ENCODE measurements at places on chromosomes 7 and 10.

GRCh38 chr7:118029826-118030422 lies 154.0 kb upstream of the LSM8 start:
- no peak for DNase-seq

DNA sequence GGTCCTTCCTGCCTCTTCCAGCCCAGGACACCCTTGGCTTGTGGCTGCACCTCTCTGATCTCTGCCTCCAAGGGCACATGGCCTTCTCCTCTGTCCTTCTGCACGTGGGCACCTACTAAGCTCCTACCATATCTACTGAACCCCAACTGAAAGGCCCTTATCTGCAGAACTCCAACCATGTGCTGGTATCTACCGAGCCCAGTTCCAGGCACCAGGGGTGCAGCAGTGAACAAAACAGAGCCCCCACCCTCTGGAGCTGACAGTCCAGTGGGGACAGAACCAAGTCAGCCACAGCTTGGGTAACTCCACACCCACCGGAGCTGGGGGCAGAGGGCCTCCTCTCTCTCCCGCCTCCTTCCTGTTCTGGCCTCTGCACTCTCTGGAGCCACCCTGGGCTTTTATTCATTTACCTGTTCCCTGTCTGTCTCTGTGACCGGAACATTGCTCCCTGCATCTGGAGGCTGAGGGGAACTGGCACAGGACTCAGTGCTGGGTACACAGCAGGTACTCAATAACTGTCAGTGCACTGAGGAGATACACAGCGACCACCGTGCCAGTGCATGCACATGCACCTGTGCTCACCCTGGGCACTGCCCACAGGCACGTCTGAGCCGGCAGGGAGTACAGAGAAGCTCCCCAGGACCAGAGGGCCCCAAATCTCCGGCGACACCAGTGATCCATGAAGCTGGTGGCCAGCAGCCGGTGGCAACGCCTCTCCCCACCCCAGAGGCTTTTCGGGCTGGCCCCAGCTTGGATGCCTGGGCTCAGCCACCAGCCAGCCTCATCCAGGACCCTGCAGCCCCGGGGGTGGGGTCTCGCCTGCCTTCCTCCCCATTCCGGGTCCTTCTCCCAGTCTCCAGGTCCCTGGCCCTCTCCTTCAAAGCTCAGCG lies 2.0 kb downstream of the MICALL2 start:
- no peak for DNase-seq

DNA sequence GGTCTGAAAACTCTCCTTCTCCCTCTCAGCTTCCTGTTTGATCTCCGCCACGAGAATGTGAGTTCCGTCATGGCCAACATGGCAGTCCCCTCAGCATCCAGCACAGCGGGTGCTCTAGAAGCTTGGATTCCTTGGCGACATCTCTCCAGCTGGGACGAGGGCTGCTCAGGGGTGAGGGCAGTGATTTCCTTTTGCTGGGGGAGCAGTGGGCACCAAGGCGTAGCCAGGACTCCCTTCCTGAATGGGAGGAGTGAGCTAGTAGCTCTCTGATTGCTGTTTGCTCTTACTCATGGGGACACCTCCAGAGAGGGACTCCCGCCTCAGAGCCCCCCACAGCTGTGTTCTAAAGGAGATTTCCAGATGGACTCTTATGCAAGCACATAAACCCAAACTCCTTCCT lies 28.8 kb upstream of the CTBP2 start:
- no peak for DNase-seq

DNA sequence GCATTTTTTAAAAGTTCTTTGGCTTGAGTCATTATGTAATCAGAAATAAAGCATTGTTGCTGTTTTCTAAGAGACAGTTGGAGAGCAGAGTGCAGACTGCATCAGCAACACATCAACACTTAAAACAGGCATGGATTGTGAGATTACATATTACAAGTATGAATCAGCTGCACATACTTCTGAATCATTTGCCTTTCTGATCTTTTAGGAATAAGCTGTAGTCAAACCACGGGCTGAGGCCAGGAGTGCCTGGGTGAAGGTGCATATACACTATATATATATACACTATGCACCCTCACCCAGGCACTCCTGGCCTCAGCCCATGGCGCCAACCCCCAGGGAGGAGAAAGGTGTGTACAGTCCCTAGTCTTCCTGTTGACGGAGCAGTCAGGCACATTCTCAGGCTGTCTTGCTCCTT lies 52.4 kb upstream of the DLX6 start:
- DNase-seq: no peak

DNA sequence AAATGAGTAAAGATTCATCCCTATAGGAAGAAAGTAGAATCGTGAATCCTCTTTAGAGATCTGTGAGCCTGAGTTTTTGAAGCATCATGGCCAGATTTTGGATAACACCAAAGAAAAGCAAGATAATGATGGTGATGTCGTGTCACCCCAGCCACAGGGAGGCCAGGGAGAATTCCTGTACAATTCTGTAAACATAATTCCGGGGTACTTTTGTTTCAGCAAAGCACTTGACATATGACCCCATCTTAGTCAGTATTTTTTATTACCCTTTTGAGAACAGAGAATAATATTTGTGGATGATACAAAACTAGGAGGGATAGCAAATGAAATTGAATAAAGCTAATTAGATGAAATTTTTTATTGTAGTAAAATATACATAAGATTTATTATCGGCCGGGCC lies 33.8 kb downstream of the NACAD start:
- DNase-seq: no peak

GRCh38 chr10:114548662-114549061 lies 109.4 kb downstream of the ABLIM1 start:
- DNase-seq: no peak

DNA sequence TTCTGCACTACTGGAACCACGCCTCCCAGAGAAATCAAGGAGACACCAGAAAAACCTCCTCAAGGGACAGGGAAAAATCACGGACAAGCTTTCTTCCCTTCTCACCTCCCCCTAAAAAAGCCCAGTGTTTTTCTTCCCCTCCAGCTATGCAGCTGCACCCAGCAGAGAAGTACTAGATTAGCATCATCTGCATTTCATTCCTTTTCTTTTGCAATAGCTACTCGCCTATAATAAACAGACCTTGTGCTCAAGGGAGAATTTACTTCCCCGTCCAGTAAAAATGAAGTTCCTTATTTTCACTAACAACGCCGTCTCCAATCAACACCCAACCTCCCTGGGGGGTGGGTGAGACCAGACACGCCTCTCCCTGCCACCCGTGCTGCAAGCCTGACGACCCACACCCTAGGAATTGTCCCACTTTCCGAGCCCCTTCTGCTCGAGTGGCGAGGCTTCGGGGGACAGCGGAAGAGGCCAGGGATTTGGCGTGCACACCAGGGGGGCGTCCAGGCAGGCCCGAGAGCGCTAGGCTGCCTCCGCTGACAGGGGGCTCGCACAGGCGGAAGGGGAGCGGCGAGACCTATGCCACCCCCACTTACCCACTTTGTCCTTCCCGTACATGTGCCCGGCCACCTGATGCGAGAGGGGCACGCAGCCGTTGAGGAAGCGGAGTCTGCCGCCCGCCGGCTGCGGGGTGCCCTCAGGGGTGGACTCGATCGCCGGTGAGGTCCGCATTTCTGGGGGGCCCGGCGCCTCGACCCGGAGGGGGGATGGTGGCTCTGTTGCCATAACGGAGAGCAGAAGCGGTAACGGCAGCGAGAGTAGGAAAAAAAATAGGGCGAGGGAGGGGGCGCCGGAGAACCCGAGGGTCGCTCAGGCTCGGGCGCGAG lies 625 bp downstream of the IPMK start:
- no peak for DNase-seq

GRCh38 chr10:32357056-32357735 lies 10.2 kb upstream of the EPC1 start:
- DNase-seq: no peak

DNA sequence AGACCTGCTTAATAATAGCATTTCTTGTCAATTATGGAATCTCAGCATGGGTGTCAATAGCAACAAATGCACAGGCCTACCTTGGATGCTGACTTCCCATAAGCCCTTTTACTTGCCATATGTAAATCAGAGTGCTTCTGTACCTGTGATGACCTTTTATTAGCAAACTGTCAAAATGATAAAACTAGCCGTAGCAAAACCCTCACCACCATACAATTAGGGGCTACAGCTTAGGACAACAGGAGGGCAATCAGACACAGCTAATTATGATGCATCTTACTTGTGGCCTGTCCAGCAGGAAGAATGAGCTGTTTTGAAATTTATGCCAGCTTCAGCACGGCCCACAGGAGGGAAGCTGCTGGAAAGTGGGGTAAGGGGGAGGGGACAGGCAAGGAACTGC lies 201.6 kb downstream of the TAX1BP1 start:
- no peak for DNase-seq

DNA sequence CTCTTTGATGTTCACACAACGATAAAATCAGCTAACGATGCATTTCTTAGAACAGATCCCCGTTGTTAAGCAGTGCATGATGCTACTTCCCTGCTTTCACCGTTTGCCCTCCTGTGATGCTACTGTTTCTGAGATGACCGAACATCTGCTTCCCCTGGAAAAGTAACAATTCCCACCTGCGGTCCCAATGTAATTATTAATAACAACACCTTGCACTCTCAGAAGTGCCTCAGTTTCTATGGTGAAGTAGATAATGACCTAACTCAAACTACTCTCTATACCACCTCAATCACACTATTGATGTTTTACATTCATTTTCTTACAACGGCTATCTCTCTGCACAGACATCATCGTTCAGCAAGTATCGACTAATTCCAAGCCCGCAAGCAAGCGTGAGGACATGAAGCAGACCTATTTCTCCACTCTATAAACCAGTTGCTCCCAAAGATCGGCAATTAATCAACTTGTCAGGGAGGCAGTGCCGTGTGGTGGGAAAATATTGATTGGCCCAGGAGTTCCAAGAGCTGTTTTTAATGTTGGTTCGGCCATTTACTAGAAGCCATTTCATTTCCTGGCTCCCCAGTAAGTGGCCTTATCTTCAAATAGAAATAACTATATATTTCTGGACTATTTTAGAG lies 42.7 kb downstream of the FAM107B start:
- DNase-seq: no peak

- DNase-seq: no peak
Observed at GRCh38 chr10:92809840-92810239, 38.5 kb upstream of the EXOC6 start.

GRCh38 chr7:127571741-127572505 lies 13.5 kb downstream of the GCC1 start:
- no peak for DNase-seq

Data from NCI-H1048 (cell line).